ENCODE measurements at places on chromosomes 13 and 19.

GRCh38 chr19:16726916-16727315 lies 7.3 kb downstream of the NWD1 start:
- DNase-seq = no peak

- DNase-seq = no peak
These were observed 38.2 kb downstream of the TMTC4 start for GRCh38 chr13:100636441-100636840.

DNA sequence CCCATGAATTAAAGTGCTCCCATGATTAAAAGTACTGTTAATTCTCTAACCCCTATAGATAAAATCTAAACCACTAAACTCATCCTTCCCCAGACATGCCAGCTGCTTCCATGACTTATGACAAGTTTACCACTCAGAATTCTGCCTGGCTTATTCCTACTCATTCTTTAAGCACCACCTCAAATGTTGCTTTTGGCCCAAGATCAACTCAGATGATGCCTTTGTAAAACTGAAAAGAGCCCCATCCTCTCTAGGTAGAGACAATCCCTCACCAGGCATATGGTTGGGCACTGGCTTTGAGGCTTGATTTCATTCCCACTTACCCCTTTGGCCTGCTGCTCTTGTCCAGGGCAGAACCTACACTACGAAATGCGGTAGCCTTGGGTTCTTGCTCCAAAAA lies 250.0 kb downstream of the DNAJC15 start:
- DNase-seq = no peak

DNA sequence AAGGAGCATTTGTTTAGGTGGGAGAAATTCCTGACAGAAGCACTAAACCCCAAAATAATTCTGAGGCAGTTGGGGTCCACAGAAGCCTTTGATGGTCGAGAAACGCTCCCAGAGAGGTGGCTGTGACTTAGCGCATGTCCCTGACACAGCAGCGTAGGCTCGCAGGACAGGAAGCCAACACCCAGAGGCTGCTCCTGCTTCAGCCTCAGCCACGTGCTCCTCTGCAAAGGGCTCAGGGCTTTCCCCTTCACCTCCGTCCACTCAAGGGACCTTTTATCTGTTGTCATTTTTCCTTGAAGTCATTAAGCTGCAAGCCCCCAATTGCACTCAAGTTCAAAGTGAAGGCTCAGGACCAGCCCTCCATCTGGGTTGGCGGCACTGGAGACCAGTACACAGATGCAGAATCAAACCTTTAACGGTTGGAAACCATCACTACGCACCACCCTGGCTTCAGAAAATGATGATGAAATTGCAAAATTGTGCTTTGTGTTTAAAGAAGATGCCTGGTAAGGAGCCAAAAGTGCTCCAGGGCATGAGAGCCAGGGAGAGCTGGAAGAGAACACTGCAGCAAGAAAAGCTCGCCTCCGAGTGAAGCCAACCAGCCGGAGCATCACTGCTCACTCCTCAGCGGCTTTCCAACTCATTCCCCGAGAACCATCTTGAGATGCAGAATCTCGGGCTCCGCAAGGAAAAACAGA lies 219.6 kb downstream of the RAP2A start:
- no peak for DNase-seq

DNA sequence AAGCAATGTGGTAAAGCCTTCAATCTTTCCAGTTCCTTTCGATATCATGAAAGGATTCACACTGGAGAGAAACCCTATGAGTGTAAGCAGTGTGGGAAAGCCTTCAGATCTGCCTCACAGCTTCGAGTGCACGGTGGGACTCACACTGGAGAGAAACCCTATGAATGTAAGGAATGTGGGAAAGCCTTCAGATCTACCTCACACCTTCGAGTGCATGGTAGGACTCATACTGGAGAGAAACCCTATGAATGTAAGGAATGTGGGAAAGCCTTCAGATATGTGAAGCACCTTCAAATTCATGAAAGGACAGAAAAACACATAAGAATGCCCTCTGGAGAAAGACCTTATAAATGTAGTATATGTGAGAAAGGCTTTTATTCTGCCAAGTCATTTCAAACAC lies 15.6 kb upstream of the ZNF763 start:
- DNase-seq = no peak

GRCh38 chr13:109592770-109593169 lies 193.6 kb downstream of the IRS2 start:
- DNase-seq = no peak

DNA sequence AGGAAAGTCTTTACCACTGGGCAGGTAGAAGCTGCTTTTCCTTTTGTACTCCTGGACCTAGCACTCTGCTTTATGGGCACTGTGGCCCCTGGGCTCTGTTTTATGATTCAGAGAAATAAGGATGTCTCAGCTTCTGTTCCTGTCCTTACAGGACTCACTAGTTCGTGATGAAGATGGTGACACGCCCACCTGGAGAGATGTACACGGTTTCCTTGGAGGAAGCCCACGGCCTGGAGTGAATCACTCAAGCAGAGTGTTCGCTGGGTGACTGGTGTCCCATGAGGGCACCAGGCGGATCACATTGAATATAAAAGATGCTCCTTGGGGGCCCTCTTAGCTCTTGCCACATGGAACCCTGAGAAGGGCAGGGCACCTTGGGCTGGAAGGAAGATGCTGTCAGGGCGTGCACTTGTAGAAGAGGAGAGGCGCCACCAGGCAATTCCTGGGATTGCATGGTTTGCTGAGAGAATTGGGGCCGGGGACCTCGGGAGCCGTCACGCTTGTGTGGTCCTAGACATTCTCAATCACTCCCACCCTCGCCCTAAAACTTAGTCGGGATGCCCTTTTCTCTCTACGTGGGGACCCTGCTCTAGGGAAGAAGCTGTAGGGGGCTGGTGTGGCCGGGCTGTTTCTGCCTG lies 202.6 kb downstream of the TSHZ3 start:
- DNase-seq = no peak

DNA sequence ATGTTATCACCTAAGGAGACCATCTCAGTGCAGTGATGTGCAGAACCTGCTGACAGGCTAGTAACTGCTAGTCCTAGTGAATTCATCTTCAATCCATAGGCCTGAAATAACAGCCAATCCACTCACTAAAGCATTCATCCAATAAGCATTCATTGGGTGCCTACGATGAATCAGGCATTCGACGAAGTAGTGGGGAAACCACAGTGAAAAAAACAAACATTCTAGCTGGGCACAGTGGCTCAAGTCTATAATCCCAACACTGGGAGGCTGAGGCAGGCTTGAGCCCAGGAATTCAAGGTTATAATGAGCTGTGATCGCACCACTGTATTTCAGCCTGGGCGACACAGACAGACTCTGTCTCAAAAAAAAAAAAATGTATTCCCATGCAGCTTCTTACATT lies 135.6 kb downstream of the RNF17 start:
- DNase-seq = no peak

- no peak for DNase-seq
These were observed 370.3 kb downstream of the ZNF536 start for GRCh38 chr19:30742406-30742938.

DNA sequence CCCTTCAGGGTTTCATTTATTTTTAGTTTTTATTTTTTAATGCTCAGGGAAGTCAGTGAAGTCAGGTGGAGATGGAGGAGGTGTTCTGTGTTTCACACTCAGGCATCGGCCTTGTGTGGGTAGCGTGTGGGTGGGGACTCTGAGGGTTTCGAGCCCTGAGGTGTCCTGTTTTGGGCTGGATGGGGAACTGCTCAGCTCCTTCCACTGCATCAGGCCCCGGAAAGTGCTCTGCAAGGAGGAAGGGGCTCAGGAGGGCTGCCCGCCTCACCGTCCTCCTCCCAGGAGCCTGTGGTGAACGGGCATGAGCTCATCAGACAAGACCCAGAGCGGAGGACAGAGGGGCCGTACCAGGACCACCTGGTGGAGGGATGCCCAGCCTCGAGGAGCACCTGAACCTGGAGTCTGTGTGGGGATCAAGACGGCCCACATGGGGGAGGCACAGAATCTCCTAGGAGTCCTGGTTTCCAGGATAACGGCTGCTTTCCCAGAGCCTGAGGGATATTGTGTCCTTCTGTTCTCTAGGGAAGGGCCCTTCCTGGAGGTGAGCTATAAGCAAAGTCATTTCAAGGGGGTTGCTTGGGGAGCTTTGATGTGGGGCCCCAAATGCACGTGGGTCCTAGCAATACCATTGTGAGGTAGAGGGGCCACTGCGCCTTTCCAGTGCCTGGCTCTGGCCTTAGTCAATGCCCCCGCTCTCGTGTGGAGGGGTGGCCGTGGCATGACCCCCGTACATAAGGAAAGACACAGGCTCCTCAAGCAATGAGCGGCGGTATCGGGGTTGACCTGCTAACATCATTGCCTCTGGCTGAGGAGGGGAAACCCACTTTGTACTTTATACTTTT lies 13.5 kb upstream of the GAS6 start:
- no peak for DNase-seq

GRCh38 chr19:29881386-29881785 lies 60.7 kb upstream of the URI1 start:
- no peak for DNase-seq

DNA sequence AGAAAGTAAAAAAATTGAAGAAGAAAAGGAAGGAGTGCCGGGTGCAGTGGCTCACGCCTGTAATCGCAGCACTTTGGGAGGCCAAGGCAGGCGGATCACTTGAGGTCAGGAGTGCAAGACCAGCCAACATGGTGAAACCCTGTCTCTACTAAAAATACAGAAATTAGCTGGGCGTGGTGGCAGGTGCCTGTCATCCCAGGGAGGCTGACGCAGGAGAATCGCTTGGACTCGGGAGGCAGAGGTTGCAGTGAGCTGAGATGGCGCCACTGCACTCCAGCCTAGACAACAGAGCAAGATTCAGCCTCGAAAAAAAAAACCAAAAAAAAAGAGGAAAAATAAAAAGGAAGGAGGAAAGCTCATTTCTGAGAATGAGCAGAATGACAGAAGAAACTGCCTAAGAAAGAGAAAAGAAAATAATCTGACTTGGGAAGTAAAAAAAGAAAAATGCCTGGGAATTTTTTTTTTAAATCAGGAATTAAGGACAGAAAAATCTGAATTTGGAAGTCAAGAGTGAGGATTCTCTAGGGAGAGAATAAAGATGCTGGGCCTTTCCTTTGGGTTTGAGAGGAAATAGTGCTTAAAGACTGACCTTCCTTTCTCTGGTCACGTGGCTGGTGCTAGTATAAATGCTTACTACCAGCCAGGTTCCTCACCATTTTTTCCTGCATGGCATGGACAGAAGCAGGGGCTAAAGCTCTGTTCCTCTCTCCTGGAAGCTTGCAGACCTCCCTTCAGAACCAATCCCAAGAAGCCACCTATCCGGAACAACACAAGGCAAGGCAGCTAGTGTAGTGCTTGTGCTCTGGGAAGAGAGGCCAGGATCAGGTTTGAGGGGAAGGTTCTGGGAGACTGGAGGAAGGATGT lies at the start of gene FFAR2:
FFAR2 (plus strand) TSS at position 652 of the 864 bp plus-strand sequence. CDS start 1,458 bp downstream, outside the sequence.
- no peak for DNase-seq

- no peak for DNase-seq
These were observed 12.0 kb downstream of the PIAS4 start for GRCh38 chr19:4019578-4019977.

Data from suppressor macrophage (primary cell).